ENCODE measurements at places on chromosomes 1 and 21. TPM values are rescaled to one million over a fixed set of nuclear protein-coding genes. Genes with fewer than 3 reads are reported as not detected.

LAPTM5 gene
- 26.2 TPM for polyA plus RNA-seq

PLCH2 gene
- polyA plus RNA-seq = 6.5 TPM

PIGM gene
- 12.3 TPM for polyA plus RNA-seq

MROH7 gene
- 15.5 TPM for polyA plus RNA-seq

RGS4 gene
- polyA plus RNA-seq = 1.6 TPM

GGPS1 gene
- polyA plus RNA-seq = 51.5 TPM

LY9 gene
- 0.35 TPM for polyA plus RNA-seq

LCE1E gene
- not detected for polyA plus RNA-seq

RNU1-4 gene
- 1.8 TPM for polyA plus RNA-seq

DNA sequence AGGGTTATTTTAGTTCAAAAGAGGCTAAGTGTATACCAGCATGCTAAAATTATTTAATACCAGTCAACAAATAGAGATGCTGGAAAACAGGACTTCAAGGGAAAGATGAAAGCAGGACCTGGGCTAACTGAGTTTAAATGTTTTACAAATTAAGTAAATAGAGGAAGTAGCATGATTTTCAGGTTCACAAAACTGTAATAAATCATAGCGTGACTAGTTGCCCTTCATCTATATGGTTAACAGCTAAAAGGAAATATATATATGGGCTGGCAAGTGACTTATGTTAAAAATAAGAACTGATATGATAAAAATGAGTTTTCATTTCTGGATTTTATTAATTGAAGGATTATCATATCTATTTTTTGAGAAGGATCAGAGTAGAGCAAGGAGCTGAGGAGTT lies 25.6 kb downstream of the DPYD start:
- no peak for DNase-seq

- no peak for DNase-seq
Measured at GRCh38 chr1:30668546-30669327, 54.6 kb downstream of the MATN1 start.

- no peak for DNase-seq
Measured at GRCh38 chr1:184593597-184593996, 161.1 kb downstream of the EDEM3 start.

DNA sequence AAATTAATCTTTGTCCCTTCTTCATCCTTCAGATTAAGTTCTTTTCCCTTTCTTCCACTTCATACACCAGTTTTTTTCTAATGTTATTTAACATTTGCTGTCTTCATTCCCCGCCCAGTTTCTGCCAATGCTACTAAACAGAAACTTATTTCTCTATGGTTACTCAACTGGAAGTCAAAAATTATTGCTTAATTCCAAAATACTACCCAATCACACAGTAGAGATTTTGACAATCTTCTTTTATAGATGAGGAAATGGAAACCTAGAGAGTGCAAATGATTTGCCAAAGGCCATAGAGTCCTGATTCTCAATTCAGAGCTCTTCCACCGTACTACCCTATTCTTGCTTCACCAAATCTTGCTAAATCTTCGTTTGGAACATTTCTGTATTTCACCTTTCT lies 58.1 kb upstream of the SH3GLB1 start:
- DNase-seq = no peak

- DNase-seq = no peak
Measured at GRCh38 chr1:17136936-17137335, 17.7 kb upstream of the PADI2 start.

GRCh38 chr1:109948285-109948630 lies 36.3 kb upstream of the AHCYL1 start:
- DNase-seq = no peak

GRCh38 chr1:177043597-177043996 lies 120.9 kb downstream of the ASTN1 start:
- no peak for DNase-seq

DNA sequence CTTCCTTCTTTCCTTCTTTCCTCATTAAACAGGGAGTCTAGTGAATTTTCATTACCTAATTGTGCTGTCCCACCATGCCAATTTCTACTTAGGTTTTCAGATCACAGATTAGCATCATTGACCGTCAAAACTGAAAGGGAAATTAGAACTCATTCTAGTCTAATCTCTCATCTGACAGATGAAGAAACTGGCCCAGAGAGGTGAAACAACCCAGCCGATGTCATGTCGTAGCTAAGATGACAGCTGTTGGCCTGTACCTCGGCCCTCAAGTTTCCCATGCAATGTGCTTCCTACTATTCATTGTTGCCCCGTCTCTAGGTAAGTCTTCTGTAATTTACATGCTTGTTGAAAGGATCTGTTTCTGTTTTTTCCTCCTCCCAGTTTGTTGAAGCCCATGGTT lies 128.2 kb upstream of the KIAA0040 start:
- DNase-seq = no peak

- DNase-seq = no peak
Measured at GRCh38 chr1:204650911-204651570, 34.5 kb downstream of the LRRN2 start.

- DNase-seq = no peak
Measured at GRCh38 chr1:169844941-169845608, 48.6 kb downstream of the SCYL3 start.

GRCh38 chr1:53385276-53386225 lies 57.7 kb upstream of the LRP8 start:
- DNase-seq = no peak

- no peak for DNase-seq
Measured at GRCh38 chr1:25631750-25632485, 15.3 kb downstream of the MAN1C1 start.

DNA sequence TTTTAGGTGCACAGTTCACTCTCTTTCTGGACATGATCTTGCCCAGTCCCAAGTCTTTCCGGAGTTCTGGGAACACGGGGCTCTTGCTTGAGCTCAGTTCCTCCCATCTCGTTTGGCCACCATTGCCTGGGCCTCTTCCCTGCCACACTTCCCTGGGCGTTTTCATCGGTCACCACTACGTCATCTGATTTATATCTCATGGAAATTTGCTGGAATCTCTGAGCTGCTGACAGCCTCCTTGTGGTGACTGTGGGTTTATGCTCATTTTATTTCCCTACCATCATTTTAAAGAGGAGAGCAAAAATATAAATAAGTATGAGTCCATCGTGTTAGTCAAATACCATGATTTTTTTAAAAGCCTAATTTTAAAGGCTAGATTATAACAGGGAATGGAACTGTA lies 449.1 kb upstream of the KAZN start:
- no peak for DNase-seq

GRCh38 chr1:18409609-18410237 lies 71.0 kb upstream of the KLHDC7A start:
- no peak for DNase-seq

DNA sequence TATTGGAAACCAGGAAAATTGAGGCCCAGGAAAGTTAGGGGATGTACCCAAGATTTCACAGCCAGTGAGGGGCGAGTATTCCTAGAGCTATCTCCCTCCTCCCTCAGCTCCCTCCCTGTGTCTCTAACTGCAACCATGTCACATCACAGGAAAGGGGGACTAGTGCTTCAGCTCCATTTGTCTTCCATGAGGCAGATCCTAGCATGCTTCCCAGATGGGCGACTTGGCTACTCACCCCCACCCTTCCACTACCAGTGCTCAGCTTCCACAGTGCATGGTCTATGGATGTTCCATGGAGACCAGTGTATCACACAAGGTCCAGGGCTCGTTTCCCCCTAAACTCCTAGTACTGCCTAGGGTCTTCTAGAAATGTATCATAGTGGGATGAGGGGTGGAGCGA lies 4.6 kb upstream of the SPRR4 start:
- DNase-seq = no peak

DNA sequence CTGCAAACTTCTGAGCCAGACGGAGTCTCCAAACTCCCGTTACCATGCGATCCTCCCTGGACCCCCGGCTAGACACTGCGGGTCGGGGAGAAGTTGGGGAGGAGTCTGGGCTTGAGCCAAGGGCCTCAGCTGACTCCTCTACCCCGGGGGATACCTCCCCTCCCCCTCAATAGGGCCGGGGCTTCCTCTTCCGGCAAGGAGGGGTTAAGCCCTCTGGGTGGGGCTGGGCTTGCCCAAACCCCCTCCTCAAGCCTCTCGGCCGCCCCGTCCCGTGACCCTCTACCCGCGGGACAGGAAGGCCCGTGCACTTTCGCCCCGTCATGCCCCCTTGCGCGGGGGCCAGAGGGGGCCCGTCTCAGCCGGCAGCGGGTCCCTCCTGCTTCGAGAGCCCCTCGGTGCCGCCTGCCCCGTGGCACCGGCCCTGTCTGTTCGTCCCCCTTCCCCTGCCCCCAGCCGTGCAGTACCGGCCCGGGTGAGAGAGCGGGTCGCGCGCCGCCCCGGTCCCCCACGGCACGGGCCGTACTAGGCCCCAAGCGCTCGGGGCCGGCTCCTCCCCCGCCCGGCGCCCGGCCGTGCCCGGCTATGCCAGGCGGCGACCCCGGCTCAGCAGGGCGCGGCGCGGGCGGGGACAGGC lies 652 bp downstream of the ARL8A start:
- DNase-seq = peak; percentile 66

Data from left lung (tissue), 14 donors.